ENCODE measurements at places on chromosomes 1 and 21.
A peak's percentile ranks its signal among the peaks of the same experiment; 100 is the strongest.

- no peak for DNase-seq
Measured at GRCh38 chr1:70386121-70386520, 24.9 kb upstream of the CTH start.

- no peak for DNase-seq
Measured at GRCh38 chr1:150692720-150693119, 4.2 kb downstream of the GOLPH3L start.

- DNase-seq = no peak
Measured at GRCh38 chr1:68228851-68229250, 3.5 kb downstream of the WLS start.

GRCh38 chr1:42849944-42850343 lies 3.5 kb downstream of the ZNF691 start:
- DNase-seq = peak; percentile 8

DNA sequence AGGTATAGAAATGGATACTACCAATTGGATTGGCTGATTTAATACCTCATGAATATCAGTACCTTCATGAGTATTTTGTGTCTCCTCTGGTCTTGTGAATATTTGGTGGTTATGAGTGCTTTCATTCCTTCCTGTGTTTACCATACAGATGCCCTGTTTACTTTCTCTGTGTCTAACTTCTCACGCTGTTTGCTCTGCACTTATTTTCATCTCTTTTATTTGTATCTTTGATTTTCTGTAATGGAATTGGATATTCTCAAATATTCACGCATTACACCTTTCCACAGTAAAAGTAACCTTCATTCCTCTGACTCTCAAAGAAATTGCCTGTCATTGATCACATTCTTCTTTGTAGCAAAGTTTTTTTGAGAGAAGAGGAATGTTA lies 16.8 kb downstream of the CNST start:
- no peak for DNase-seq

- DNase-seq = no peak
Measured at GRCh38 chr1:176545034-176545639, 82.2 kb downstream of the PAPPA2 start.

GRCh38 chr1:24557711-24558131 lies 1.8 kb downstream of the NCMAP start:
- DNase-seq = no peak

DNA sequence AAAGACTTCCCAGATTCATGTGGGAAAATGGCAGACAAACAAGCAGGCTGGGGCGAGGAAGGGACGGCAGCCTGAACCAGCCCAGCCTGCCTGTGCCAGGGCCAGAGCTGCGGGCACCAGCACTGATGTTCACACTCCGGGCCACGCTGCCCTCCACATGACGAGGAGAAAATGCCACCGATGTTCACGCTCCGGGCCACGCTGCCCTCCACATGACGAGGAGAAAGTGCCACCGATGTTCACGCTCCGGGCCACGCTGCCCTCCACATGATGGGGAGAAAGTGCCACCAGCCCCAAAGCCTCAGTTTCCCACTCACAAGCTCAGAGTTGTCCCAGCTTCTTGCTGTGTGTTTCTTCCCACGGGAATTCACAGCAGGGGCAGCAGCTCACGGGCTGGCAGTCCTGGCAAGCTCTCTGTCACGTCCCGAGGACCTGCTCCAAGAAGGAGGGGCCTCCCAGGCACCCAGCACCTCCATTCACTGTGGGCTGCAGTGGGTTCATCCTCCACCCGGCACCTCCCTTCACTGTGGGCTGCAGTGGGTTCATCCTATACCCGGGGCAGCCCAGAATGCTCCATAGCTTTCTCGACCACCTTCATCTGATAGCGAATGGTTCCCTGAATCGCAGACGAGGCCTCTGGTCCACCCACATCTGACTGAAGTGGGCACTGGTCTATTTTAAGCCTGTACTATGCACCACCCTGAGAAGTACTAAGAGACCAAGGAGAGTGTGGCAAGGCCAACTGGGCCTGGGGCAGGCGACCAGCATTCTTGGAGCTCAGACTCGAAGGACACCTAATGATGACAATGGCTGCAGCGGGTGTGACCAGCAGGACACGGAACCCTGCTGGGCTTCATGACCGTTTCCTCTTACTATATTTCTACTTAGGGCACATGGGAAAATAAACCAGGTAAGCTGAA lies 108.8 kb downstream of the NPHP4 start:
- DNase-seq = no peak

- DNase-seq = no peak
Measured at GRCh38 chr1:153348511-153349362, at the start of gene PGLYRP4. PGLYRP4 (minus strand) TSS chr1:153348841; CDS start chr1:153347932, 909 bp downstream.

DNA sequence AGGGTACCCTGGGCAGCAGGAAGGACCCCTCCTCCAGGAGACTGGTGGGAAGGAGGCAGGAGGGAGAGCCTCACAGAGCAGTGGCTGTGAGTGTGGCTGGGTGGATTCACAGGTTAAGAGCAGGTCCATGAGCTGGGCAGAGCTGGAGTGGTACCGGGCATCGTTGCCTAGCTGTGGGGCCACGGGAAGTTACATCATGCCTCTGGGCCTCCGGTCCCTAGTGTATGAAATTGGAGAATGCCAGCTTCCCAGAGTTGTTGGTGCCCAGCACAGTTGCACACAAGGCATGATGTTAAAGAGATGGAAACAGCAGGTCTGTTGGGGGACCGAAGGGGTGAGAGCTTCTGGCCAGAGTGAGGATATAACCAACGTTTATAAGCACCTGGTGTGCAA lies 18.5 kb downstream of the FOXO6 start:
- DNase-seq = no peak

Measured in activated CD4-positive, alpha-beta T cell treated with anti-CD3 and anti-CD28 coated beads, Interleukin-2, amount 50 U/mL, for 4 hours (primary cell).